ENCODE measurements at places on chromosomes 6 and 20.

DNA sequence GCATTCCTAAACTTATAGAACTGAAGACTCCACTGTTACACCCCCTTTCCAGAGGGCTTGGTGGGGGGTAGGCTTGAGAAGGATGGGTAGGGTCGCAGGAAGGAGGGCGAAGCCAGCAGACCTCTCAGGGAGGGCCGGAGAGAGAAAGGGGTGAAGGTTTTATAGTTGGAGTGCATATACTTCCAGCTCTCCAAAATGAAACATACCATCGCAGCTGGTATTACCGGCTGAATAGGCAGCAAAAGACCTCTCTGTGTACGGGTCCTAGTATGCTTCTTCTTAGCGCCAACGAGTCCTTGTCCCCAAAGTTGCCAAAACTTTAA, 1.0 kb upstream of the VGLL2 start:
- H3K27ac ChIP-seq: no peak overlapping the region
- peaks cover 80% of the 10 kb centered on the region for H3K27me3 ChIP-seq
- no peak for DNase-seq
- H3K36me3 ChIP-seq: no peaks in the 10 kb centered on the region
- peak overlapping the region; percentile 51 for H3K4me3 ChIP-seq
- H3K4me1 ChIP-seq: peaks cover 8% of the 10 kb centered on the region

DNA sequence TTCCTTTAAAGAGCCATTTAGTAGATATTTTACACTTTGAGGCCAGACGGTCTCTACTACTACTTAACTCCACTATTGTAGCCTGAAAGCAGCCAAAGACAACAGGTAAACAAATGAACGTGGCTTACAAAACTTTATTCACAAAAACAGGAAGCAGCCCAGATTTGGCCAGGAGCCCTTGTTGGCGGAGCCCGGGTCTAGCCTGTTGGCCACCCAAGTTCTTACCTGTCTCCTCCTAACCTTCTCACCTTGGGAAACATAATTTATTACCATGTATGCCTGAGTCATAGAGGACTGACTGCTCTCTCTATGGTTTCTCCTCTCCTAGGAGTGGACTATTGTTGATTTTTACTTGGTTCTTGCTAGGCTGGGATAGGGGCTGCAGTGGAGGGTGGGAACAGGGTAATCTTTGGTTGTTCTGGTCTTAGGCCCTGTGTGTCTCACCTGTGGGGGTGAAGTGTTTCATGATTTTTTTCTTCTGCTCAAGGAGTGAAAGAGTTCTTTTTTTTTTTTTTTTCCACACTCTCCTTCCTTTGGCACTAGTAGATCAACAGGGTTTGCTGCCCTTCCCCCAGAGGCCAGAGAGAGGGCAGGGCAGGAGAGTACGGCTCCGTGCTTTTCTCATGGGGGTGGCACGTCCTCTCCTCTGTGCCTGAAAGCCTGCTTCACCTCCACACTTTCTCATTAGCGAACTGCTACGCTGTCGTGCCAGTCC, 90.0 kb downstream of the RPP40 start:
- H3K27me3 ChIP-seq: no peaks in the 10 kb centered on the region
- H3K27ac ChIP-seq: no peak overlapping the region
- H3K4me1 ChIP-seq: peaks cover 57% of the 10 kb centered on the region
- H3K4me3 ChIP-seq: no peak overlapping the region

DNA sequence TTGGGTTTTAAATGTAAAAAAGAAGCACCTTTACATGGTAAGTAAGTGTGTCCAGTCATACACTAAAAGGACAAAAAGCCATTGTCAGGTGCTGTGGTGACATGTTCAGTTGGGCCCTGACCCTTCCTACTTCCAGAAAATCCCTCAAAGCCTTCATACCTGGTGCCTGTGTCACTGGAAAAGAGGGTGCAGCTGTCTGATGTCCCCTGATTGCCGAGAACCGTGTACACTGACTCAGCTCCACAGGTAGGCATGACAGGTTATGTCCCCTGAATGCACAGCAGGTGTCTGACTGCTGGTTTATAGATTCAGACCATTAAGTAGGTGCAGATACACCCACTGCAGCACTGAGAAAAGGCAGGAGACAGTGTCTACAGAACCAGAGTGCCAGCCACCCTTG, 99.1 kb downstream of the FOXC1 start:
- no peak for DNase-seq
- H3K36me3 ChIP-seq: peaks cover 2% of the 10 kb centered on the region
- no peaks in the 10 kb centered on the region for H3K4me1 ChIP-seq
- H3K27me3 ChIP-seq: no peaks in the 10 kb centered on the region
- no peak overlapping the region for H3K27ac ChIP-seq
- no peak overlapping the region for H3K4me3 ChIP-seq

DNA sequence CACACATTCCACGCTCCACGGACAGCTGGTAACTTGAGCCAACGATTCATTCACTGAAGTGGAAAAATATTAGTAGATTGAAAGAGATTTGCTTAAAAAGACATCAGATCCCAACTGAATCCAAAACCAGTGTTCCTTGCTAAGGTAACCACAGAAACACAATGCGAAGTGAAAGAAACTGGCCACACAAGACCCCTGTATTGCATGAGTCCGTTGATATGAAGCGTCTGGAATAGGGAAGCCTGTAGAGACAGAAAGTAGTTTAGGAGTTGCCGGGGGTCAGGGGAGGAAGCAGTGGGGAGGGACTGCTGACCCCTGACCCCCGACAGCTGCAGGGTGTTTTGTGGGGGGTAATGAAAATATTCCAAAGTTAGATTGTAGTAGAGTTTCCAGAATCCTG, 10.0 kb downstream of the PCK1 start:
- no peaks in the 10 kb centered on the region for H3K4me1 ChIP-seq
- DNase-seq: no peak
- H3K4me3 ChIP-seq: no peak overlapping the region
- no peaks in the 10 kb centered on the region for H3K36me3 ChIP-seq
- peaks cover 15% of the 10 kb centered on the region for H3K27me3 ChIP-seq

- no peaks in the 10 kb centered on the region for H3K4me1 ChIP-seq
- no peak overlapping the region for H3K4me3 ChIP-seq
- H3K36me3 ChIP-seq: no peaks in the 10 kb centered on the region
Measured at GRCh38 chr6:97029056-97029455, 104.5 kb downstream of the KLHL32 start.

GRCh38 chr6:45548657-45549515, 171.2 kb upstream of the SUPT3H start:
- peaks cover 4% of the 10 kb centered on the region for H3K4me1 ChIP-seq
- no peaks in the 10 kb centered on the region for H3K27me3 ChIP-seq
- no peak overlapping the region for H3K27ac ChIP-seq
- DNase-seq: no peak
- peaks cover 10% of the 10 kb centered on the region for H3K36me3 ChIP-seq

DNA sequence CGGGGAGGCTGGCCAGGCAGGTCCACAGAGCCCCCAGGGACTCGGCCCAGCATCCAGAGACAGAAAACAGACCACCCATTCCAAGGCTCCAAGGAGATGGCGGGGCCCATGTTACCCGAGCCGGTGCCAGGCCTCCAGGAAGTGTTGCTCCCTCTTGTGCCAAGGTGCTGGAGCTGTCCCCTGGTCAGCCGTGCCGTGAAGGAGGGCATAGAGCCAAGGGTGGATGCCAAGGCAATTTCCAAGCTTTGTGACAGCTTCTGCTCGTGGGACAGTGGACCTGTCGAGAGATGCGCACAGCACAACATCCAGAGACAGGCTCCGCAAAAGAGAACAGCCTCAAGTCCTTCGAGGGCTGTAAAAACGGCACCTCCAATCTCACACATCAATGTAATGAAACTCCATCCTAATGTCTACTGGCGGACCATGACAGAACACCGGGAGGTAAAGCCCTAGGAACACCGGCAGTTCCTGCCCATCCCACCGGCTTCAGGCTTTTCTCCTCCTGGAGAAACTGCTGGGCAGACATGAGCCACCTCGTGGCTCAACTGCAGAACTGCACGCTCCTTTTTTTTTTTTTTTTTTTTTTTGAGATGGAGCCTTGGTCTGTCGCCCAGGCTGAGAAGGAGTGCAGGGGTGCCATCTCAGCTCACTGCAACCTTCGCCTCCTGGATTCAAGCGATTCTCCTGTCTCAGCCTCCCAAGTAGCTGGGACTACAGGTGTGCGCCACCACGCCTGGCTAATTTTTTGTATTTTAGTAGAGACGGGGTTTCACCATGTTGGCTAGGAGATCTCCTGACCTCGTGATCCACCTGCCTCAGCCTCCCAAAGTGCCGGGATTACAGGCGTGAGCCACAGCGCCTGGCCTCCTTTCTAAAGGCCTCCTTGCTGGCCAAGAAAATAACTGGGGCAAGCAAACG, 30.9 kb upstream of the AVP start:
- no peaks in the 10 kb centered on the region for H3K27me3 ChIP-seq
- DNase-seq: no peak
- H3K4me1 ChIP-seq: peaks cover 13% of the 10 kb centered on the region
- H3K36me3 ChIP-seq: peaks cover 4% of the 10 kb centered on the region

- no peak overlapping the region for H3K4me3 ChIP-seq
- H3K27me3 ChIP-seq: no peaks in the 10 kb centered on the region
- no peak overlapping the region for H3K27ac ChIP-seq
- peaks cover 16% of the 10 kb centered on the region for H3K4me1 ChIP-seq
- H3K36me3 ChIP-seq: peaks cover 5% of the 10 kb centered on the region
Measured at GRCh38 chr6:16540804-16541752, 220.2 kb downstream of the ATXN1 start.

GRCh38 chr6:21053612-21054011, 519.4 kb downstream of the CDKAL1 start:
- peaks cover 2% of the 10 kb centered on the region for H3K4me1 ChIP-seq
- peaks cover 45% of the 10 kb centered on the region for H3K36me3 ChIP-seq
- DNase-seq: no peak
- H3K4me3 ChIP-seq: no peak overlapping the region
- no peaks in the 10 kb centered on the region for H3K27me3 ChIP-seq
- H3K27ac ChIP-seq: no peak overlapping the region

DNA sequence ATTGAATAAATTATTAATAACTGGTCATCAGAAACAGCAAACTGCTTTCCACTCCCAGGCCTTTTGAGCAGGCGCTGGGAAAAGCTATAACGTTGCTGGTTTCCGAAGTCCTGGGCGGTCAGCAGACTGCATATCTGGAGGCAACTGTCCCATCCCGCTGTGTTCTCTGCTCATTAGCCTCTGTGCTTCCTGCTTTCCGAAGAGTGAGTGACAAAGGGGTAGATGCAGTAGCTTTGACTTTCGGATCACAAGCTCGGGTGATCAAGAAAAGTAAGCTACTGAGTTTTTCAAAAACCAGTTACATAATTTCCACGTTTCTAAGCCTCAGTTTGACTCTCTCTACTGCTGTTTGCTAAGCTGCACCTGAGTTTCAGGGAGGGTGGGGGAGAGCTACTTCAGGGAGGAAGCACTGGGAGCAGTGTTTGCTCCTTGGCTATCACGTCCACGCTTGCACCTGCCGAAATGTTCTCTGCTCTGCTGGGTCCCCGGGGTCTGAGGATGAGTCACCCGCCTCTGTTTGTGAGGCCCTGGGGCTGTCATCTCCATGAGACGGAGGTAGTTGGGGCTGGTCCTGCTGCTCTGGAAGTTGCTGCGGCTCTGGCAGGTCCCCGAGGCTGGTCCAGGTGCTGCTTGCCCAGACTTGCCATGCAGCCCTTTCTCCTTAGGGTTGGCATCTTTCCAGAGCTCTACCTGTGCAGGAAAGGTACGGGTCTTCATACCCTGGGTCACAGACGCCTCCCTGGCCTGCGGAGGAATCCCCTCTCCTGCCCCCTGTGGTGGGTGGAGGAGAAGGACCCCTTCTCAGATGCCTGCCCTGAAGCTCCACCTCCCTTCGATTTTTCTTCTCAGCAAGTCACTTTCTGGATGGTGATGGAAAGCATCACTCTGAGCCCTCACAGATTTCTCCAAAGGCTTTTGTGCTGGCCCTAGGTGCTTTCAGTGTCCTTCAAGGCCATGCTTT, 220.0 kb downstream of the QKI start:
- H3K36me3 ChIP-seq: no peaks in the 10 kb centered on the region
- peaks cover 17% of the 10 kb centered on the region for H3K27me3 ChIP-seq
- no peak for DNase-seq
- no peaks in the 10 kb centered on the region for H3K4me1 ChIP-seq
- no peak overlapping the region for H3K4me3 ChIP-seq
- H3K27ac ChIP-seq: no peak overlapping the region

GRCh38 chr6:67393356-67393755, 1241.7 kb upstream of the ADGRB3 start:
- H3K4me1 ChIP-seq: no peaks in the 10 kb centered on the region
- H3K36me3 ChIP-seq: no peaks in the 10 kb centered on the region
- H3K27me3 ChIP-seq: no peaks in the 10 kb centered on the region
- no peak for DNase-seq

GRCh38 chr20:55052459-55052858, 577.1 kb downstream of the DOK5 start:
- no peaks in the 10 kb centered on the region for H3K36me3 ChIP-seq
- no peak for DNase-seq
- H3K27ac ChIP-seq: no peak overlapping the region
- no peaks in the 10 kb centered on the region for H3K4me1 ChIP-seq
- H3K4me3 ChIP-seq: no peak overlapping the region

DNA sequence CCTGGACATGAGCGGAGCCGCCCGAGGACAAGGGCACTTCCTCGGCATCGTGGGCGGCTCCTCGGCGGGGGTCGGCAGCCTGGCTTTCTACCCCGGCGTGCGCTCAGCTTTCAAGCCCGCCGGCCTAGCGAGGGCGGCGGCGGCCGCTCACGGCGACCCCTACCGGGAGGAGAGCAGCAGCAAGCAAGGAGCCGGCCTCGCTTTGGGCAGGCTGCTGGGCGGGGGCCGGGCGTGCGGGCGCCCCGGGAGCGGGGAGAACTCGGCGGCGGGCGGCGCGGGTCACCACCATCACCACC, 6.7 kb downstream of the PRDM13 start:
- peaks cover 70% of the 10 kb centered on the region for H3K27me3 ChIP-seq
- no peak overlapping the region for H3K27ac ChIP-seq

GRCh38 chr20:3728354-3728753, 4.1 kb upstream of the HSPA12B start:
- no peaks in the 10 kb centered on the region for H3K4me1 ChIP-seq
- H3K27ac ChIP-seq: no peak overlapping the region
- H3K4me3 ChIP-seq: no peak overlapping the region
- no peaks in the 10 kb centered on the region for H3K36me3 ChIP-seq
- H3K27me3 ChIP-seq: peaks cover 40% of the 10 kb centered on the region

DNA sequence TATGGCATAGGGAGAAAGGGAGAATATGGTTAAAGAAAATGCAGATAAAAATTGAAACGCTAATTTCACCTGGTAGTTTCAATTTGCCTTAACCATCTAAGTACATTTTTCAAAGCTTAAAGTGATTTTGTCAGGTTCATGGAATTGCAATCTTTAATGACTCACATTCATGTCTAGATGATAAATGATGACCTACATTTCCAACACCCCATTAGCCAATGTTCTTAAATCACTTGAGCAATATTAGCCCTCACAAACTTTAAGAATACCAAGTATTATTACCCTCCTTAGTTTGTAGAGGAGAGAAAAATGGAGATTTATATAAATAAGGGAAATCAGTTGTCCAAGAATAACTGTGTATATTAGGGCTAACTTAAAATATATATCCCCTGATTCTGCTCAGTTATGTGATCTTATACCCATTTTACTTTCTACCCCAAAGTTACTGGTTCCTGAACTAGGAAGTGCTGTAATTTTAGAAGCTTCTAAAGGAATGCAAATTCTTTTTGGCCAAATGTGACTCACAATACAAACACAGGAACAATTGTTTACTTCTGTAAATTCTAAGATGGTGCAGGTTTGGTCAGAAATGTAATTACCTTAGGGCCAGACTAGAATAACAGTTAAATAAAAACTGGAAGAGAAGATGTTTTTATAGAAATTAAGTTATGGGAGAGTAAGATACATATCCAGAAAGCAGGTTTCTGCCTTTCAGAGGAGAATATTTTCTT, 34.5 kb downstream of the TPBG start:
- peaks cover 3% of the 10 kb centered on the region for H3K27me3 ChIP-seq
- no peak overlapping the region for H3K4me3 ChIP-seq
- H3K36me3 ChIP-seq: no peaks in the 10 kb centered on the region
- H3K4me1 ChIP-seq: no peaks in the 10 kb centered on the region
- H3K27ac ChIP-seq: no peak overlapping the region
- DNase-seq: no peak

Measured in activated naive CD4-positive, alpha-beta T cell treated with anti-CD3 and anti-CD28 coated beads for 36 hours (primary cell).